ENCODE measurements at places on chromosomes 6 and 20.

GRCh38 chr20:13430346-13431002, 208.3 kb downstream of the TASP1 start:
- no peak for DNase-seq

DNA sequence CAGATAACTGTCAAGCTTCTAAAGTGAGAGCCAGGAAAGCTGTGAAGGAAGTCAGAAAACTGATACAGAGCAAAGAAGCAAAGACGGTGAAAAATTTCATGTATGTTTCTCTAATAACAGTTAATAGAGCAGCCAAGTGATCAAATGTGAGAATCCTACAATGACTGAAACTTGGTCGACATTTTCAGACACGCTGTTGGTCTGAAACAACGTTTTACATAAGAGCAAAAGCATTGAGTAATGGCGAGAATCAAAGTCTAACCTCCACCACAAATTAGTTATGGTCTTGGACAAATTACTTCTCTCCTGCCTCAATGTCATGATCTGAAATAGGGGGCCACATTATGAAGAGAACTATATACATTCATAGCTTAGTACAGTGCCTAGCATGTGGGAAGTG, 3.3 kb downstream of the MKKS start:
- no peak for DNase-seq

GRCh38 chr6:39887692-39888450, 46.4 kb downstream of the MOCS1 start:
- DNase-seq: no peak

- no peak for DNase-seq
Measured at GRCh38 chr6:143149771-143150170, 89.1 kb downstream of the AIG1 start.

- no peak for DNase-seq
Measured at GRCh38 chr6:13697857-13698256, 13.8 kb downstream of the RANBP9 start.

GRCh38 chr6:98384334-98384733, 450.0 kb upstream of the POU3F2 start:
- no peak for DNase-seq

DNA sequence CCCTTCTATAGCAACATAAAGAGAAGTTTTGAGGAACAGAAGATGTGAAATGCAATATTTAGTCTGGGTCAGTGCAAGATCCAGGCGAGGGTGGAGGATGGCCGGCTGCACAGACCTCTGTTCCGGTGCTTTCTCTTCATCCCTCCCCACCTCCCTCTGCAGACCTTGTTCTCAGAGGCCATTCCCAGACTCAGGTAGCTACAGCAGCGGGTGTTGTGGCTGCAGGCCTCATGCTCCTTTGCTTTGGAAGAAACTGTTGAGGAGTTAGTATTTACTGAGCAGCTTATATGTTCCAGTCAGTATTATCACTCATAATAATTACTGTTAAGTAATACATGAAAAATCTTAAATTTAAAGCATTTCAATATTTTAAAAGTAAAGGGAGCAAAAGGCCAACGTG, 1.7 kb downstream of the BTN3A3 start:
- DNase-seq: no peak

DNA sequence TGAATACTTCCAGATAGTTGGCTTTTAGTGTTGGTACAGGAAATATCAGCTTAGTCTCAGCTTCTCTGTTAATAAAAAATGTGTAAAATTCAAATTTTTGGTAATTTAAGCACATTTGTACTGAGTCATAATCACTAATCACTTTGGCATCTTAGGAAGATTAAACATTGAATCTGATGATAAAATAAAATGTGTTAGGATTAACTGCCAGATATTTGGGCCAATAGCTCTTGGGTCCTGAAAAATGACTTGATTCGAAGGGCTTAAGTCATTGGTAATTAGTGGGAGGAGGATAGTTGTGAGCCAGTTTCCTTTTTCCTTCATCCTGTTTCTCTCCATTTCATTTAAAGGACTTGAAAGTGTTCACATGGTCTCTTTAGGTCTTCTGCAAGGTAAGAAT, 426.1 kb downstream of the RFPL4B start:
- DNase-seq: no peak

- no peak for DNase-seq
Measured at GRCh38 chr6:72376736-72377135, 245.1 kb upstream of the KCNQ5 start.

GRCh38 chr20:23231561-23232218, 118.9 kb upstream of the NXT1 start:
- DNase-seq: no peak

- no peak for DNase-seq
Measured at GRCh38 chr6:15504581-15505350, 158.1 kb downstream of the DTNBP1 start.

GRCh38 chr20:63830841-63831588, at the start of gene ZBTB46:
TSS of gene ZBTB46 (minus strand) at chr20:63831264. CDS start at chr20:63790757, 40,507 bp downstream.
- DNase-seq: no peak

DNA sequence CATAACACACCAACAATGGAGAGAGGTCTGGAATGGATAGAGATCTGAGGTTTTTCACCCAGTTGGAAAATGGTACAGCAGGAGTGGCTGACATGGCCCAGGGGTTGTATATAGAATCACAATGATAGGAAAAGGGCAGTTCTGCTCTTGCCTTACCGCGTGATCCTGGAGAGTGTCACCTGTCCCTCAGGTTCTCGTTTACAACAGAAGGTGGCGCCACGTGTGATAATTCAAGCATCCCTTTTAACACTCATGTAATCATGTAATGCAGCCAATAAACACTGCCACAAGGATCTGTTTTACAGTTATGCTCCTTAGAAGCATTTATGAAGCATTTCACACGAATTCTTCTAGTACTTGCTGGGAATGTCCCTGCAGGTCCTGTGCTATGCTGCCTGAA, 12.9 kb upstream of the WFDC2 start:
- peak; percentile 46 for DNase-seq

- no peak for DNase-seq
Measured at GRCh38 chr6:147166360-147166944, 37.8 kb upstream of the STXBP5 start.

DNA sequence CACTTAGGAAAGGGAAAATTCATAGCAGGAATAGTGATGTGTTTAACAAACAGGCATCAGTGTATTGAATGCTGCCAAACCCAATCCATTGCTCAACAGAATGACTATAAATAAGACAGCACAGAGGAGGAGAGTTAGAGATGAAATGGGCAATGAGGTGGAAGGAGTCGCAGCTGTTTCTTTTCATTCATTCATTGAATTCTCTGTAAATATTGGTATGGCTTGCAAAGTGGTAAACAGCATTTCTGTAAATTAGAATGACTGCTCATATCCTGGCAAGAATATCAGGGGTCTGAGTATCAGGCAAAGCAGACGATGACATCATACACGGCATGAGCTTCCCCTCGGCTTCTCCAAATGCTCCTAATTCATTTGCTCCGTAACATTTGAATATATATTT, 703.6 kb upstream of the SLC35B3 start:
- no peak for DNase-seq

DNA sequence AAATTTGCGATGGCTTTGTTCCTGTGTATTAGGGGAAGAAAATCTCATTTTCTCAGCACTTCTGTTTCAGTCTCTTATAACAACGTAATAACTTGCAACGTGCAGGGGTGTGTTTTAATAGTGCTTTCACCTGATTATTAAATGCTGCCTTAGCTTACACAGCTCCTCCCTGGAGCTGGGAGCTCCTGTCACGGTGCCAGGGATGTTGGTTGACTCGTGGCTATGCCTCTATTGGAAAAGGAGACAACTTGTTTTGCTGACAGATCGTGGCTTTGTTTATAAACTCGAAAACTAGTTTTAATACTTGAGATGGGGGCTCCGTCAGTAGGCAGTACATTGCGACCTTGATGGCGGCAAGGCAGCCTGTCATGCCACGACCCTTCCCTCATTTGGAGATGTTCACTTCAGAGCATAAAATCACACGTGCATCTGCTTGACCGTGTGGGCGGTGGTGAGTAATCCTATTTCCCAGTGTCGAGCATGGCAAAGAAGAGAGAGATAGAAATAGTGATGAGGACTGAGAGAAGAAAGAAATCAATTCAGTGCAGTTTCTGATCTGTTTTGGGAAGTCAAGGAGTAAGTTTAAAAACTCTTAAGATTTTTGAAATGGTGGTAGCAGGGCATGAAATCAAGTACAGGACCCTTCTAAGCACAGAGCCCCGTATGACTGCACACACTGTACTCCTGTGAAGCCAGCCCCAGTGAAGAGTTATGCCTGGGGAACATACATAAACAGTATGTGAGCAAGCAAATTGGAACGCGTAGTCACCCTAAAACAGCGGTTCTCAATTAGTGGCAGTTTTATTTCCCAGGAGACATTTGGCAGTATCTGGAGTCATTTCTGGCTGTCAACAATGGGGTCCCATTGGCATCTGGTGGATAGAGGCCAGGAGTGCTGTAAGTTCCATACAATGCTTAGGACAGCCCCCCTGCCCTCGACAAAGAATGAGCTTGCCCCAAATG, 147.2 kb downstream of the DOK5 start:
- DNase-seq: no peak

DNA sequence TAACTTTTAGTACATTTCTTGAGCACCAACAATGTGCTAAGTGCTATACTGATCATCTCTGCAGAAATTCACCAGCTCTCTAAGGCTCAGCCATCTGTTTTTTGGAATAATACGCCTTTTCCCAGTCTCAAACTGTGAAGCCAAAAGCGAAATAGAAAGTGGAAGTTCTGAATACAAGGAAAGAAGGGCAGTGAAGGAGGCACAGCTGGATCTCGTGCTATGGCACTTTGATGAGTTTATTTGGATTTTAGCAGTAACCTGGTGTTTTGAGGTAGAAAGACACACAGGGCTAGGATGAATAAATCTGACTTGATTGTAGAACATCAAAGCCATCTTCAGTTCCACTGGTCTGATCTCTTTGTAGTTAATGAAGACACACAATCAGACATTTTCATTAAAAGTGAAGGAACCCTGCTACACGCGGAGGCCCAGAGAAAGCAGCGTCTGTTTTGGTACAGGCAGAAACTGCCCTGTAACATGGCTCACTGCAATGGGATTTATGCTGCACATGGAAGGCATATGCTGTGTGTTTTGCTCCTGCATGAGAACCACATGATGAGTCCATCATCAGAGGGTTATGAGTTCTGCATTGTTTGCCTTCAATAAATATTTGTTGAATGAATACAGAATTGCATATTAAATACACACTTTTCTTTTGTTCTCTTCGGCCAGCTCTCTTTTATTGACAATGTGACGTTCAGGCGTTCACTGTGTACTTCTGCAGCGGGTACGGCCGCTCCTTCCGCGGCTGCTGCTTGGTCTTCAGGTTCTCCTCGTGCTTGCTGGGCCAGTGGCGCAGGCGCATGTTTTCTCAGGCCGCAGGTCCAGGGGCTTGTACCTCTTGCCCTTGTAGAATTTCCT, 100.9 kb downstream of the PREP start:
- DNase-seq: no peak

GRCh38 chr20:17026346-17026745, 200.5 kb upstream of the PCSK2 start:
- no peak for DNase-seq

GRCh38 chr6:152648105-152648504, 10.9 kb upstream of the SYNE1 start:
- no peak for DNase-seq

DNA sequence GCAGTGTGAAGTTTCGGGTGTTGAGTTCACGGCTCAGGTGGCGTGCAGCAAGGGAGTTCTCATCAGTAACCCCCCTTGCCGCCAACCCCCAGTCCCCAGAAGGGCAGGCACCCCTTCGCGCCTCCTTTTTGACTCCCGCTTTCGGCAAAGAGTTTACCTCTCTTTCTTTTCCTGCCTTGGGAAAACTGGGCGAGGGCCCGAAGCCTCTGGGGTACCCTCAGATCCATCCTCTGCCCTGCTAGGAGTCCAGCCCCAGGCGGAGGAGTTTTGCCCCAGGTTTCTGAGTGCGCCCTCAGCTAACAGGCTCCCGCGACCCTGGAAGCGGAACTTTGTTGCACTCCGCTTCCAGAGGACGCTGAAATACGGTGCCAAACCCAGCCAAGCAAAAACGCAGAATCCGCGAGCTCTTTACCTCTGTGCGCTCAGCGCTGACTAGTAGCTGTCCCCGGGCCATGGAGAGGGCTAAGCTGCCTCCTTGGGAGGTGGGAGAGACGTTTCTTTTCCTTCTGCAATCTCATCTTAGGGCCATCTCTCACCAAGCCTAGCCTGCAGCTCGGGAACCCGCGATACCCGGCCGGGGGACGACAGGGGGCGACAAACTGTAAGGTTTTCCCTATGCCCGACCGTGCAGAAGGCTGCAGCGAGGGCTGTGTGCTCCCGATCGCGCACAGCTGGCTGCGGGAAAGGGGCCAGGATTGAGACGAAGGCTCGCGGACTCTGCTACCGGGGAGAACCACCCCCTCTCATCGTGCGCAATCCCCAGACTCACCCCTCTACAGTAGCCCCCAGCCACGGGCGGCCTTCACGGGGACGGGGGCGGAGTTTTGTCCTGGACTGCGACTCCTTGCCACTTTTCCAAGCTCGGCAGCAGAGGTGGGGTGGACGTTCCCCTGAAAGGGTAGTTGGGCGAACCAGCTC, 2.7 kb upstream of the PAX1 start:
- peak; percentile 30 for DNase-seq

DNA sequence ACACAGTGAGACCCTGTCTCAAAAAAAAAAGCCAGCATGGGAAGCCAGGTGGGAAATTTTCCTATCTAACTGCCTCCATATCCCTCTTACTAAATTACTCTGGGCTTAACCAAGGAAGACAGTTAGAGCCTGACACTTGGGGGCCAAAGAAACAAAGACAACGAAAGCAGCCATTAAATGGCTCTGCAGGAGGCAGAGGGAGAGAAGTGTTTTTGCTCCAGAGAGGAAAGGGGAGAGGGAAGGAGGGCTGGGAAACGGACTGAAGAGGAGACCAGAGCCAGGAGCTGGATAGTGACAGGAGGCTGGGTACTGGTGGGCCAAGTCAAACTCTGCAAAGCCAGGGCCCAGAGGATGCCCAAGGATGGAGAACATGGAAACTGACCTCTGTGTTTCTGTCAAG, 10.7 kb upstream of the TGIF2 start:
- DNase-seq: no peak

- no peak for DNase-seq
Measured at GRCh38 chr6:69693762-69694161, 103.0 kb downstream of the LMBRD1 start.

DNA sequence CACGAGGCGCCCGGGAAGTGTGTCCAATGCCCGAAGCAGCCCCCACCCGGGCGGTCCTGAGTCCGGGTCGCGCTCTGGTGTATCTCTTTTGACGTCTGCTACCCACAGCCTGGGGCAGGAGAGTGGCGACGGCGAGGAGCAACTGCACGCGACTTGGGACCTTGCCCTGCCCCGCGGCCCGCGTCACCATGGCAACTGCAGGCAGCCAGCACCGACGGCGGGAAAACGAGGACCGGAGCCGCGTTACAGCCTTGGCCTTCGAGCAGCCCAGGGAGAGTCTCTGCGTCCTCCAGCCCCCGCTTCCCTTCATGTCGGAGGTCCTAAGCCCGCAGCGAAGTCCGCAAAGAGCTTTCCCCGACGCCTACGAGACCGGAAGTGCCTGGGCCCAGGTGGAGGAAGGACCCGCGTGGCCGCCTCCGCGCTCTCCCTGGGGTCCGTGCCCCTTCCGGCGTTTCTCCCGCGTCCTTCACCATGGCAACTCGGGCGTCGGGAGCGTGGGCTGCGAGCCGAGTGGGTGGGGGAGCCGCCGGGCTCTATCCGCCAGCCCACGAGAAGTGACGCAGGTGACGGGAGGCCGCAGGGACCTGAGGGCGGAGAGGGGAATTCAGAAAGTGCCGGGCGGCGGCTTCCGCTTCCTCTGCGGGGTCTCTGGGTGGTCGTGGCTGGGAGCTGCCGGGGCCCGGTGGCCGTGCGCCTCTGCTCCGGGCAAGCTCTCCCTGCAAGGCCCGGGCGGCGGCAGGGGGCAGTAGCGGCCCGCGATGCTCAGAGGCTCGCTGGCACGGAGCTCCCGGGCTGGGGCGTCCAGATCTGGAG, 88.6 kb upstream of the TGM3 start:
- DNase-seq: peak; percentile 15

- no peak for DNase-seq
Measured at GRCh38 chr6:54879188-54879985, 32.8 kb downstream of the FAM83B start.
